ENCODE measurements at places on chromosomes 3 and 15.

DNA sequence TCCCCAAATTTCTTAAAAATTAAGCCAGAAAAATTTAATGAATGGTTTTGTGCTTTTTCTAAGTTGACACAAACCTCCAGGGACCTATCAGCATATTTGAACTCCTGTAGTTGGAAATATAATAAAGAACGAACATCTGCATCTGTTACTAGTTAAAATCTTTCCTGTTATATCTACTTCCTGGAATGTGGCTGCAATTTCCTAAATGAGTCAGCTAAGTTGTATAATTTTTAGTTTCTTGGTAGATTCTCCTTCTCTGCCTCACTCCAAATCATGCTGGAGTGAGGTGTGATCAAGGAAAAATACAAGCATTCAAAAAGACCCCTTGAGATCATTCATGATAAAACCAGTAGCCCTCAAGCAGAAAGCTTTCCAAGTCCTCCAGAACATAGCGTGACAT, 106.2 kb upstream of the MCTP2 start:
- DNase-seq: no peak

DNA sequence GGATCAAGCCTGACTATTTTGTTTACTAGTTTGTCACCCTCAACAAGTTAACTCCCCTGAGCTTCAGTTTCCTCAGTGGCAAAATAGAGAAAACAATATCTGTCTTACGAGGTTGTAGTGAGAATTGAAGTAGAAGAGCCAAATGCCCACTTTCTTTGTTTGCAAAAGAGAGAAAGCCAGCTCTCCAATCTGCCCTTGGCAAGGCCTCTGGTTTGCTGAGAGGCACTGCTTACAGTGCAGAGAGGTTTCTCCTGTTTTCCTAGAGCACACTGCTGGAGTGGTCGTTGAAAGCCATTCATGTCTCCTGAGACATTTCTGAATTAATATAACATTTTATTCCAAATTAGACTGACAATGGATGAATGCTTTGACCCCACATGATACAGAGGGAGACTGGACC, 260.5 kb upstream of the IGF1R start:
- DNase-seq: no peak

GRCh38 chr3:72560846-72561675, 287.2 kb downstream of the SHQ1 start:
- DNase-seq: no peak

GRCh38 chr15:66703540-66703941, 1.5 kb downstream of the SMAD6 start:
- DNase-seq: peak; percentile 16

DNA sequence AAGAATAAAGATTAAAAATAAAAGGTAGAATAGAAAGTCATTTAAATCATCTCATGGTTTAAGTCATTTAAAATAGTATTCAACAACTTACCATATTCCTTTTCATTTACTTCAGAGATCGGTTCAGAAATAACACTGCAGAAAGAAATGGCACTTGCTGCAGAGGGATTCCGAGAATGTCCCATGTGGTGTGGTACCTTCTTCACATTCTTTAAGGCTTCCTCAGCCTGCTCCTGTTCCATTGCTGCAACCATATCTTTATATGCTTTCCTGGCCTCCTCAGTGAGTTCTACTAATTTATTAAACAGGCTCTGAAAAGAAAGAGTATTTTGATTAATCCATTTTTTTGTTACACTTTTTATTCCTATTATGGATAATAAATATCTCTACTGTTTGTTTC, 32.6 kb upstream of the SHC4 start:
- DNase-seq: no peak

DNA sequence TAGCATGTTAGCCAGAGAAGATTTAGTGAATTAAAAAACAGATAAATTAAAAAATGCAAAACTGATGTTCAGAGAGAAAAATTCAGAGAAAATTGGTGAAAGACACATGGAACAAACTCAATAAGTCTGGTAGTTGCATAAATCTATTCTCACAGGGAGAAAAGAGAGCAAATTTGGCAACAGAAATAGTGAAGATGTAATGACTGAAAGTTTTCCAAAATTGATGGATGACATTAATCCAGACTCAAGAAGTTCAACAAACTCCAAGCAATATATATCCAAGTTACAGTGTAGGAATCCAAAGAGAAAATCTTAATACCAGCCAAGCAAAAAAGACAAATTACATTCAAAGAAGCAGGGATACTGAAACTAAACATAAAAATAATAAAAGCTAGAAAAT, 302.7 kb upstream of the ARPP21 start:
- no peak for DNase-seq

DNA sequence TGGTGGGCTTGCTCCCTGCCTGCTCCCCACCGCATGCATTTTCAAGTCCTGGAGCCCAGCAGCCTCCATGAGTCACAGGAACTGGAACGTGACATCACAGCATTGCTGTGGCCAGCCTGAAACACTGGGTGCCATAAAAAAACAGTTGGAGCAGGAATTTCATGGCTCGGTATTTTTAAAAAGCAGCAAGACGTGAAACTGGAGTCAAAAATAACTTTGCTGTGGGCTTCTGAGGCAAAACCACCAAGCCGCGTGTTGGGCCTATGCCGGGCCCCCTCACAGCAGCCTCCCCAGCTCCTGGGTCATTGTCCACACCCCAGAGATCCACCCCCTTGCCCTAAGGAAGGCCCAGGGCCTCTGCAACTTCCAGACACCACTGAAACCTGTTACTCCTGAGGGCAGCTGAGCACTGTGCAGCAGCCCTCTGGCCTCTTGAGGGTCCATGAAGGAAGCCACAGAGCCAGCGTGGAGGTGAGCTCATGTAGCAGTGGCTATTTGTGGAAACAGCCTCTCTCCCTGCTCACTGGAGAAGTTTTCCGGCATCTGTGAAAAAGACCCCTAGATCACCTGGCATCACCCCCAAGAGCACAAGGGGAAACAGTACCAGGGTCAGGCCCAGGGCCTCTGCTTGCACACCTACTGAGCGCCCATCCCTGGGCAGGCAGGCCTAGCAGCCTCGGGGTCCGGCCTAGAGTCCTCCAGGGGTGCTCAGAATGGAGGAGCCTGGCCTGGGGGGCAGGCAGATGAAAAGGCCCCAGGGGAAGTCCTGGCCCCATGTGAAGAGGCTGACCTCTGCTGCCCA, 34.0 kb upstream of the DUSP7 start:
- DNase-seq: no peak

GRCh38 chr3:66372681-66373350, 128.0 kb downstream of the LRIG1 start:
- peak; percentile 19 for DNase-seq

- no peak for DNase-seq
These were observed 17.1 kb upstream of the LZTFL1 start for GRCh38 chr3:45858809-45859543.

DNA sequence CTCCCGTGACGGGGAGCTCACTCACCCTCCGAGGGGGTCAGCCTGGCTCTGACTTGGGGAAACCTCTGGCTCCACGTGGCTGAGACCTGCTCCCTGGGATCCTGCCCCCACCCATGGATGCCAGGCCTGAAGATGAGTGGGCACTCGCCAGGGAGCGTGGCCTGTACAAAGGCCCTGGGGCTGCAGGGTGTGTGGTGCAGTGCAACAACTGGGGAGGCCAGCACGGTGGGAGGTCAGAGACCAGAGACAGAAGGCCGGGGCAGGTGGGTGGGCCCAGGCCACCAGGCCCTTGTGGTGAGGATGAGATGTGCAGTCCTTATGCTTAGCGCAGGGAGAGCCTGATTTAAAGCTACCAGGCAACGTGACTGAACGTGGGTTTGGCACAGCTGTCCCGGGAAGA, 5.0 kb downstream of the DNAJB8 start:
- no peak for DNase-seq

DNA sequence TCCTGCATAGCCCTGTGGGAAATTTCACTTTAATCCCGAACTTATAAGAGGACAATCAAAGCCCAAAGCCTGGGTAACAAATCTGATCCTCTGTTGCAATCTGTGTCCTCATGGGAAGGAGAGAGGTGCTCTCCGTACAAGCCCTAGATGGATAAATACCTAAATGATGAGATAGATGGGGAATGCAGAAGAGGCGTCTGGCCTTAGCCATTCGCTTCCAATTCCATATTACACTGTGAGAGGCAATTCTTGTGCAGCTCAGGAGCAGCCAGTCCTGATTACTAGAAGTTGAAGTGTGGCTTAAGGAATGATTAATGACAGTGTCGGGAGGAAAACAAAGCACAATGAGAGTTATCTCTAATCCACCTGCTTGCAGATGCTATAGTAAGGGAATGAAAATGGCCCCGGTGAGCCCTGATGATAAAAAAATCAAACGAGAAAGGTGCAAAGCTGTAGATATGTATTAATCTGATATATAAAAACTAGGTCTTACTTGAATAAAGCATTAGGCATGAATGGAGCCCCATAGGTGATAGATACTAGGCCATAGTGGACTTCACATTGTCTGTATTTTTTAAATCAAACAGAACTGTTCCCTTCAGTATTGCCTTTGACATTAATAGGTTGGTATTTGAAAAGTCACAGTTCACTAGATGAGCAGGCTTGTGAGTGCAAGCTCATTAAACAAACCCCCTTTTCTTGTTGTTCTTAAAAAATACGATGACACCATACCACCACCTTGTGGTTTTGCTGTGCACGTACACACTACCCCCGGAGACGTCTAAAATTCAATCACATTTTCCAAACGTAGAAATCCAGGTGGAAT, 54.2 kb upstream of the TMCO5A start:
- no peak for DNase-seq

- no peak for DNase-seq
These were observed 733.0 kb upstream of the DPPA4 start for GRCh38 chr3:110070161-110070916.

GRCh38 chr15:100878648-100879047, 983 bp upstream of the ALDH1A3 start:
- DNase-seq: no peak

- no peak for DNase-seq
These were observed 60.2 kb downstream of the TLNRD1 start for GRCh38 chr15:81060907-81061306.

GRCh38 chr15:52680761-52681160, 1.6 kb upstream of the ATOSA start:
- no peak for DNase-seq
